ENCODE measurements at places on chromosomes 16 and 17.

- DNase-seq = no peak
Observed at GRCh38 chr17:19948116-19948943, 29.3 kb downstream of the AKAP10 start.

GRCh38 chr17:29074488-29074887 is 31.5 kb downstream of the PIPOX start:
- DNase-seq = no peak

- DNase-seq = no peak
Observed at GRCh38 chr17:74545843-74546230, at the start of gene CD300C. Gene CD300C (minus strand): TSS chr17:74546115. CDS start chr17:74545782, 333 bp downstream.

GRCh38 chr17:51508048-51508447 is 247.7 kb downstream of the UTP18 start:
- DNase-seq = no peak

DNA sequence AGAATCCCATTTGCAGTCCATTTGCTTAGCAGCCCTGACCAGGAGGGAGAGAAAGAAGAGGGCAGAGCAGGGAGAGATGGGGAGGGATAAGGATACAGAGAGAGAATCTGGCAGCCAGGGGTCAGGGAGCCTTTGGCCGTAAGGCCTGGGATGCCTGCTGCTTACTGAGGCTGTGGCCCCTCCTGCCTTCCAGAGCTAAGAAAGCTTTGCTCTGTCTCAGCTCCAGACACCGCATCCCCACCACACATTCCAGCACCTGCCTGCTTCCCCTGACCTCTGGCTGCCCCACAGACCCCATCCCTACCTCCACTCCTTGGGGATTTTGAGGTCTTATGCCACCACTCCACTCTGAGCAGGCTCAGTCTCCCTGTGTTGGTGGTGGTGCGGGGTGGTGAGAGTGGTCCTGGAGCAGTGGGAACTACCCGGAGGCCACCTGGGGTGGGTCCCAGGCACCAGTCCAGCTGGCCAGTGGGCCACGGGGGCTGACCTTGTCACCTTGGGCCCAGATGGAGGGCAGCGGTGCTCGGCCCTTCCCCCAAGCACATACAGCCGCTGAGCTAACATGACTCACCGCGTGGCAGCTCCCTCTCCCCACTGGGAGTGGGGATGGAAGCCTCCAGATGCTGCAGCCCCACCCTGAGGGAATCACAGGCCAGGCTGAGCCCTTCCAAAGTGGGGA is 58.3 kb downstream of the RAI1 start:
- DNase-seq = no peak

GRCh38 chr17:76189741-76190140 is 48.7 kb upstream of the FOXJ1 start:
- no peak for DNase-seq

DNA sequence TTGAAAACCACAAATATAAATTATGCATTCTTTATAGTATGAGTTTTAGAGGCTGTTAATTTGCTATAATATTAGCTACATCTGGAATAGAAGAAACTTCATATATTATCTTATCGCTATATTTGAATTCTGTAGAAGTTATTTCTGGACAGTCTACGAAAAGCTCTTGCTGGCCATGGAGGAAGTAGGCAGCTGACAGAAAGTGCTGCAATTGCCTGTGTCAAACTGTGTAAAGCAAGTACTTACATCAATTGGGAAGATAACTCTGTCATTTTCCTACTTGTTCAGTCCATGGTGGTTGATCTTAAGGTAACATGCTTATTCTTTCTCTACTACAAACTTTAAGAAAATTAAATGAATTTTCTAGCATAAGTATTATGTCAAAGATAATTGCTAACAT is 96.8 kb downstream of the OMG start:
- no peak for DNase-seq

DNA sequence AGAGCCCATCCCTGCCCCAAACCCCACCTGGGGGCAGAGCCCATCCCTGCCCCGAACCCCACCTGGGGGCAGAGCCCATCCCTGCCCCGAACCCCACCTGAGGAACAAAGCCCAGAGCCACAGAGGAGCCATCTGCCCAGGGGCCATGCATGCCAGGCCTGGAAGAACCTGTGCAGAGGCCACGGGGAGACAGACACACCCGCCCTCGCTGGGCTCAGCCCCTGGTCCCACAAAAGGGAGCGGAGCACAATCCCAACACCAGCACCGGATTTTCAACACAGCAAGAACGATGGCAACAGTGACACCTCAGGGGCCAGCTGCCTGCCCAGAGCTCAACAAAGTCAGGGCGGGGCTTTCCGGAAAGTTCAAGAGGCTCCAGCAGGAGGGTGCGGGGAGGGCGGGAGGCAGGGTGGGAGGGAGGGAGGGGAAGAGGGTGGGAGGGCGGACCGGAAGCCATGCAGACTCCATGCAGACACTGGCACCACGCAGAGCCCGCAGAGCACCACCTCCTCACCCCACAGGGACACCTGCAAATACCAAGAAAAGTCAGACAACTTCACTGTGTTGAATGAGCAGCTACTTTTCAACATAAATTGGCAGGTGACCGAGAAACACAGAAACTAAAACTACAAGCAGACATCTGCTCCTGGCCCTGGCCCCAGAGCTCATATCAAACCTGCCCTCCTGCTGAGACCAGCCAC is 27.9 kb upstream of the C16orf95 start:
- DNase-seq = no peak
